AG09309 (cell line): ENCODE measurements at places on chromosomes 5 and 9.

- no peak for DNase-seq
These were observed 124.5 kb upstream of the LRRTM2 start for GRCh38 chr5:138999674-139000073.

DNA sequence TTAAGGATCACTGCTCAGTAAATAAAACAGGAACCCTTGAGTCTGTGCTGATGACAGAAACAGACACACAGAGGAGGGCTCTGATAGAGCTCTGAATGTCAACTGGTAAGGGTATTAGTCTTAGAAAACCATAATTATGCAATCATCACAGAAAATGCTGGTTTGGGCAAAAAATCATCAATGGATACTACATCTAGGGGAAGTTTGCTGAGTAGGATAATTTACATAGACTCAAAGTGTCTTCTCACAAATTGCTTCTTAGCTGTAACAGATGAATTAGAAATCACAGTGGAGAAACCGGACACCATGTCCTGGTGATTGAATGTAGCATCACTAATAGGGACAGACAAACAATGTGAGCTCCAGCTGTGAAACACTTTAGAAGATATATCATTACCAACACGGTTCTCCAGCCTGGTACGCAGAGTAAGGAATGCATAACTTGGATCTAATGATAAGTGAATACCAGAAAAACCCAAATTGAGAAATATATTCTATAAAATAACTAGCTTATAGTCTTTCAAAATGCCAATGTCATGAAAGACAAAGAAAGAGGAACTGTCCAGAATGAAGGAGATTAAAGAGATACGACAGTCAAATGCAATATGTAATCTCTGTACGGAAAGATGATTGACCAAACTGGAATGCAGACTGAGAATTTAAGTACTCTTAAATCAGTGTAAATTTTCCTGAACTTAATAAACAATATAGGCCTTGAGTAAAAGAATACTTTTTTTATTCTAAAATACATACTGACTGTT, 17.3 kb downstream of the CHD1 start:
- DNase-seq = no peak

DNA sequence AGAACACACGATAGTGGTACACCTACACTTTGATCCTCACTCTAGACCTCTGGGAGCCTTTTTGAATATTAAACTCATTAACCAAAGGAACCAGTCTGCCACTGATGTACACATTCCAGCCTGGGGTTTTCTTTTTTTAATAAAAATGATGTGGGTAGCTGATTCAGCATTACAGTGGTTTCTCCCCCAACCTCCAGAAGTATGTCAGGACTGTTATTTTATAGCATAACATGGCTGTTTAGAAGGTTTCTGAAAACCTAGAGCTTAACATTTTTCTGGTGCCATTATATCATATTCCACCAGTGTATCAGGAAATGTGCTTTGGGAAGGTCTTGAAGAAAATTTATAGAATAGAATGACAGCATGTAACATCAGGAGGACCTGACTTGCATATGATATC, 540.9 kb upstream of the WWC1 start:
- DNase-seq = no peak

DNA sequence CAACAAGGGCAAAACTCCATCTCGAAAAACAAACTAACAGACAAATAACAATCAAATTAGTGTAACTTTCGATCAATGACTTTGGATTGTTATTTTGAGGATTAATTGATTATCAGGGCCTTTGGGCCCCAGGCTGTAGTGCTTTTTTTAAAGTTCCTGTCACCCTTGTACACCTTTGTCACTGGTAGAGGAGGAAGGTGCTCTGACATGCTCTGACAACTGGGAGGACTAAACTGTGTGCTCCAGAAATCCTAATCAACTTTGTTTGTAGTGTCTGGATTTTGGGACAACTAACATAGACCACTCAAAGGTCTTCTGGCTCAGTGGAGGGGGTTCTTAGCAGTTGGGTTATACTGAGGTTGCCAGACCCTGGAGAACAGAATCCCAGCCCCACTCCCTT, 1.8 kb downstream of the TXN start:
- DNase-seq = no peak

DNA sequence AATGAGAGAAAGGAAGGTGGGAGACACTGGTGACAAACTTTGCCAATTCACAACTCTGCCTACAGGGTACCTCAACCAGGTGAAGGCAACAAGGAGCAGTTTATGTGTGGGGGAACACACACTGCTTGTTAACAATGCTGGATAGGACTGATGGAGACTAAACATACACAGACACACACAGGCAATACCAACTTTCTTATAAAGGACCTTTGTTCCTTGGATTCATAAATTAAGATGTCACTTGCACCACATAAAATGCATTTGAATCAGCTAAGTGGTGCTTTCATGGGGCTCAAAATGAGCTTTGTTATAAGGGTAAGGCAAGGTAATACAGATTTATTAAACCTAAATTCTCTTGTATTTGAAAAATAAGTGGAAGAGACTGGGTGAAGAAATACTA, 4.0 kb downstream of the TSTD2 start:
- no peak for DNase-seq

DNA sequence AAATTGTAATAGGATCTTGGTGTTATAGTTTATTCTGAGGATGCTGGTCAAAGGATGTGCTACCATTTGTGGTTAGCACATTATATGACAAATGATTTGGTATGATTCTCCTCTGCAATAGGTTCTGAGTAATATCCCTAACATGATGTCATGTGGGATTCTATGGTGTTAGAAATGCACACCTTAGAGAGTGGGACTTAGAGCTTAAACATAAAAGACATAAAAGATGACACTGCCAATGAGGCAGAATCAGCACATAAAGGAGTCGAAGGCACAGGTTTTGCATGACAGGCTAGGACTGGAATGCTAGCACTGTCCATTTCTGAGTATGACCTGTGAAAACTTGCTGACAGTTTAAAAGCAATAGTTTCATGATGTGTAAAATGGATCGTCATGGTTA, 100.4 kb downstream of the OSTF1 start:
- DNase-seq = no peak

- no peak for DNase-seq
These were observed 38.4 kb downstream of the PRRX2 start for GRCh38 chr9:129703667-129704355.

DNA sequence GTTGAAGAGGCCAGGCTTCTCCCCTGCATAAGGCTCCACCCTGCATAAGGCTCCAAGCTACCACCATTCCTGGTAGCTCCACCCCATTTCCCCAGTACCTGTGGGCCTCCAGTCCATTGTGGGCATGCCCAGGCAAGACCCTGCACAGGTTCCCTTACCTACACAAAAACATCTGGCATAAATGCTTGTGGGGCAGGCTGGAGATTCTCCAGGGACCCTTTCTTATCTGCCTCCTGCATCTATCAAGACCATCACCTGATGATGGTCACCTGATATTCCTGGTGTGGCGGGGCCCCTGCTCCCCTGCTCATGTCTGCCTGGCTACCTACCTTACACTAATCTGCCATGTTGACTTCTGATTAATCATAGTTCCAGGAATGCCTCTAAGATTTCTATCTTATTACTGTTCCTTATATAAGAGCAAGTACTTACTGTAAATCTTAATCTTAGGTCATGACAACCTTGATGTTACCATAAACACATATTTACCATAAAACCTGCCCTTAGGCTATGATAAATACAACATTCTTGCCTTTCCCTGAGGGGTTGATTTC, 41.0 kb downstream of the FGD3 start:
- DNase-seq = no peak

GRCh38 chr5:57174128-57174889, 450 bp downstream of the GPBP1 start:
- DNase-seq = no peak

- DNase-seq = no peak
These were observed 56.9 kb upstream of the RASA1 start for GRCh38 chr5:87210743-87211142.

DNA sequence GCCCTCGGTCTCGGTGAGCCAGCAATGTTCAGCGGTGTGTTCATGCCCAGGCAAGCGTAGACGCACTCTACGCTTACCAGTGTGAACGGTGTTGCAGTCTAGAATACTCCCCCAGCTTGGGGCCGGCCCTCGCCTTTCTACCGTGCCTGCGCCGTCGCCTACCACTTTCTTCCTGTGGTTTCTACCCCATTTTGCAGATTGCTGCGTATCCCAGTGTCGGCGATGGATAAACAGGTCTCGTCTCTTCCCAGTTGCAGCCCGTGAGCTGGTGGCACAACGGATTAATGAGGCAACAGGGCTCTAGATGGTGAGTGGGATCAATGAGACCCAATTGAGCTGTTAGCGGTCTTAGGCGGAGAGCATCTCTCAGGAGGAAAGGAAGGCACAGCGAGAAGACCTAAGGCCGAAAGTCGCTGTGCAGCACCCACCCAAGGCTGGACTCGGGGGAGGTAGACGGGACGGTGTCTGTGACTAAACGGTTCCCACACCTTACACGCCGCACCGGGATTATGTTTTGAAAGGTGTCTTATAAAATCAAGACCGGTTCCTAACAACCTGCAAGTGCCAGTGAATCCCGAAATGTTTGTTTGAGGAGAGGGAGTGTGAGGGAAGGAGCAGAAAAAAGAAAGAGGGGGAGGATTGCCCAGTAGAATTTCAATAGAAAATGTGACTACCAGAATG, 5.8 kb downstream of the OTP start:
- no peak for DNase-seq

- no peak for DNase-seq
These were observed 113.4 kb upstream of the CCNH start for GRCh38 chr5:87526131-87526530.

DNA sequence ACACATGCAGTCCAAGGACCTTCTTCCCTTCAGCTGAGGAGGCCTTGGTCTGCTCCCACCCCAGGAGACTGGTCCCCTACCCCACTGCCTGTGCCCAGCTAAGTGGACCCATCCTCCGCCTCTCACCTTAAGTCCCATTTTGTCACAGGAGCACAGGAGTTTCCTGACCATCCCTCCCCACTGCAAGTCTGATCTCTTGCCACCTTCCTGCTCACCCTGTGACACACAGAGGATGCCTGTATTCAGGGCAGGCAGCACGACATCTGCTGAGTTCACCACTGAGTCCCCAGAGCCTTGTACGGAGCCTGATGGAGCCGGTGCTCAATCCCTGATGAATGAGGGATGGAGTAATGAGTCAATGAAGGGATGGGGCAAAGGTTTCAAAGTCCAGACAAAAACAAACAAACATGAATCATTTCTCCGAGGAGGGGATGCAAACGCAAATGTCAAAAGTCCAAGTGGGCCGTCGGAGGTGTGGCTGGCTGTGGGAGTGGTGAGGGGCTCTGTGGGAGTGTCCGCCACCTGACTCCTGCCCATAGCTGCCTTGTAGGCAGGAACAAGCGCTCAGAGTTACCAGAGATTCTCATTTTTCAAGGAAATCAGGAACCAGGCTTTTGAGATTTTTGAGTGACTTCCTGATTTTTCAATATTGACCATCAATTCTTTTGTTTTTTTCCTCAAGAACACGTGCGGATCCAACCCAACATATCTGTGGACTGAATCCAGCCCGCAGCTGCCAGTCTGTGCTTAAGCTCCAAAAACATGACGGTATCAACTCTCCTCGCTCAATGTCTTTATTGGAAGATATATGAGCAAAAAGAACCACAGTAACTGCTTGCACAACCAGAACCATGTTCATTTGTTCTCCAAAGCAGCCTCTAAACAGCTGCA, 4.4 kb downstream of the RAPGEF1 start:
- no peak for DNase-seq

DNA sequence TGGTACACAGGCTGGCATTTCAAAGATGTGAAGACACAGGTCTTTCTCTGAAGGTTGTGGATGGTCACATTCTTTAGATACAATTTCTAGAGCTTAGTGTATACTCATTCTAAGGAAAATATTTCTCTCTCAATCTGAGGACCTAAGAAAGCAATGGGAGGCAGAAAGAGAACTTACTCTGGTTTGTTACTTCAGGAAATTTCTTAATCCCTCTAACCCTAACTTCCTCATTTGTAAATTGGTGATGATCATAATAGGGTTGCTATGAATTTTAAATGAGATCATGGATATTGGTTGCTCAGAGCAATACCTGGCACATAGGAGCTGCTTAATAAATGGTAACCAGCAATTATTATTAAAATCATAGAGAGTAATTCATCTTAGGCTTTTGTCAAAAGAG, 22.1 kb downstream of the FAM170A start:
- DNase-seq = no peak

GRCh38 chr9:124280176-124280691, 22.5 kb downstream of the NEK6 start:
- DNase-seq = no peak

- no peak for DNase-seq
These were observed 1.5 kb downstream of the FAM78A start for GRCh38 chr9:131274674-131275331.

- no peak for DNase-seq
These were observed 363 bp upstream of the MAMDC2 start for GRCh38 chr9:70043285-70043684.

- no peak for DNase-seq
These were observed 71.1 kb upstream of the PITX1 start for GRCh38 chr5:135105105-135105484.

DNA sequence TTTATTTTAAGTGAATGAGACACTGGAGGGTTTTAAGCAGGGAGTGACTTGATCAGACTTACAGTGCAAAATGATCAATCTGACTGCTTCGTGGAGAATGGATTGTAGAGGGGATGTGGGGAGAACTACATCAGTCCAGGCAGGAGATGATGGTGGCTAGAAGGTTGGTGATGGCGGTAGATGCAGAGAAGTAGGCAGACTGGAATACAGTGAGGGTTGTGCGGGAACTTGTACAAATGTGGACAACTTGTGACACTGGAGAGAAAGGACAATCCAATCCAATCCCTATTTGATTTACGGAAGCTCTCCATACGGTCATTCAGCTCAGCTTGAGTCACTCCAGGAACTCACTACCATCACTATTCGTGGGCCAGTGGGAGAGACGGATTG, 593 bp downstream of the TIGD6 start:
- DNase-seq = no peak

- DNase-seq = peak; percentile 29
These were observed 21.0 kb upstream of the SCGB3A2 start for GRCh38 chr5:147857302-147858129.

DNA sequence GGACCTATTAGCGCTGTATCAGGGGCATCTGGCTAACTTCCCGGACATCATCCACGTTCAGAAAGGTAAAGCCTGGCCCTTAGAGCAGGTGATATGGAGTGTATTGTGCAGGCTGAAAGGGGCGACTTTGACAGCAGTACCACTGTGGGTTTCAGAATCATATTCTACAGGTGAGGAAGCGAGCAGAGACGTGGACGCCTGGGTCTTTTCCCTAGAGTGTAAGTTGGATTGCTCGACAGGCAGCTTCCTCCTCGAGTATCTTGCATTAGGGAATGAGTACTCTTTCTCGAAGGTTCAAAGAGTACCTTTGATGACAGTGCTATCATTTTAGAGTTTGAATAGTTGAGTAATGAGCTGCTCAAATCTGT, 1.9 kb downstream of the SNX18 start:
- no peak for DNase-seq

GRCh38 chr5:39714036-39714698, 289.4 kb upstream of the DAB2 start:
- peak; percentile 16 for DNase-seq
